ENCODE measurements at places on chromosomes 3 and 15.

DNA sequence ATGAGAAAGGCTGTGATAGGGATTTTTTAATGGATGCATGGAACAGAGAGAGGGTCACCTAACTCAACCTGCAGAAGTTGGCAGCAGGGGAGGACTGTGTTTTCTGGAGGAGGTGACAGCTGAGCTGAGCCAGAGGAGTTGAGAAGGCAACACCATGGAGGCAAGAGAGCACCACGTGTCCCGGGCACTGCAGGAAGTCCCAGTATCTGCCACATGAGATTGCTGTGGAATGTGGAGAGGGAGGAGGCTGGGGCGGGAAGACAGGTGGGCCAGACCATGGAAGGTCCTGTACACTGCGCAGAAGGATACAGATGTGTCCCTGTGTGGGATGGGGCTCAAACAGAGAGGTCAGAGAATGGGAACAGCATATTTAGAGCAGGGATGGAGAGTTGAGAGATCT is 15.3 kb downstream of the MESP1 start:
- no peak for DNase-seq

DNA sequence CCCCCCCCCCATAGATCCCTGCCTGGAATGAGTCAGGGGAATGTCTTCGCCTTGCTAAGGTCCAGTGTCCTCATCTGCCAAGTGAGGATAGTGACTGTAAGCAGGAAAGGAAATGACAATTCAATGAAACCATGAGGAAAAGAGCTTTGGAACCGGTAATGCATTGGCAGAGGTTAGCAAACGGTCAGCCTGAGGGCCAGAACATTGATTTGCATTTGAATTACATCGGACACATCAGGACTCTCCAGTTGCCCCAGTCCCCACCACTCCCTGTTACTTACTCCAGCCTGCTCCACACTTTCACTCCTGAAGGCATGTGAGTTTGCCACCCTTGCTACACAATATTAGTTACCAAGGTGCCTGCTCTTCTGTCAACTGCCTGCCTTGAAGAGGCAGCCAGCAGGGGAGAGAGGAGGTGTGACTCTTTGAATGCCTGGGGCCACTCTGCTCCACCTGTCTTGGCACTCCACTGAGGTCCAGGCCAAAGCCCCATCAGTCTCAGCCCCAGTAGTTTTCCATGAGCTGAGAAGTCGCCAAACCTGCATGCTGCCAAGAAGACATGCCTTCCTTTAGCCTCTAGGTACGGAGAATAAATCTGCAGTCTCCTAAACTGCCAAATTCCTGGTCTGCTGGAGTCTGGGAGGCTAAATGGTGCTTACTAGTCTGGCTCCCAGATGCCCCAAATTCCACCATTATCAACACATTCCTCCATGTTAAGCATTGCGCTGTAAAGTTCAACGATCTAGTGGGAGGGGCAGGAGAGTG is 191.7 kb upstream of the TLE3 start:
- no peak for DNase-seq

GRCh38 chr3:182755712-182756111 is 37.6 kb upstream of the ATP11B start:
- DNase-seq = no peak

DNA sequence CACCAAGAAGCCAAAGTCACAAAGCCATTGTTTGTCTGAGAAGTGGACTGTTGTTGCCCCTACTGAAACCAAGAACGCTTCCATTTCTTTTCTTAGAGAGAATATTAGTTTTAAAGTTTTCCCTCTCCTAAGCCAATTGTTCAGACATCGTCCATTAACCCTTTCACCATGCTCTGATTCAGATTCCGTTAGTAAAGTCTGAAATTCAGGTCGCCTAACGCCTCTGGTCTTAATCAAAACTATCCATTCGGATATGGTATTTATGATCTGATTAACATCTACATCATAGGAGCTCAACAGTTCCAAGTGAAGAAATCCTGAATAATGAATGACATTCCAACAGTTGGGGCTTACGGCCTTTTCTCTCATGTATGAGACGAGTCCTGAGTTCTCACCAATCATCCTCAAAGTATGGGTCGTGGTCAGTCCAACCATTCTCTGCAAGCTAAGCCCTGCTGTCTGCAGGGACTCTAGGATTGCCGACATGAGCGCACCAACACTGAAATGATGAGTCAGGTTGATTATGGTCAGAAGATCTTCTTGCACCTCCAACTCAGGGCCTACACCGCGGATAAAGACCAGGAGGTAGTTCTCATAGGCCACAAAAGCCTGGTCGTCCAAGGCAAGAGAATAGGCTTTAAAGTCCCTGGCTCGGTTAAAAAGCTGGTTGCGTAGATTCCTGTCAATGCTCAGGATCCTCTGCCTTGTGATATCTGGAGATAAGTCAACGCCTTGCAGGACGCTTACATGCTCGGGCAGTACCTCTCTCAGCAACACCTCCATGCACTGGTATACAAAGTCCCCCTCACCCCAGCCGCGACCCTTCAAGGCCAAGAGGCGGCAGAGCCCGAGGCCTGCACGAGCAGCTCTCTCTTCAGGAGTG is 767 bp downstream of the EPM2AIP1 start:
- peak; percentile 54 for DNase-seq

DNA sequence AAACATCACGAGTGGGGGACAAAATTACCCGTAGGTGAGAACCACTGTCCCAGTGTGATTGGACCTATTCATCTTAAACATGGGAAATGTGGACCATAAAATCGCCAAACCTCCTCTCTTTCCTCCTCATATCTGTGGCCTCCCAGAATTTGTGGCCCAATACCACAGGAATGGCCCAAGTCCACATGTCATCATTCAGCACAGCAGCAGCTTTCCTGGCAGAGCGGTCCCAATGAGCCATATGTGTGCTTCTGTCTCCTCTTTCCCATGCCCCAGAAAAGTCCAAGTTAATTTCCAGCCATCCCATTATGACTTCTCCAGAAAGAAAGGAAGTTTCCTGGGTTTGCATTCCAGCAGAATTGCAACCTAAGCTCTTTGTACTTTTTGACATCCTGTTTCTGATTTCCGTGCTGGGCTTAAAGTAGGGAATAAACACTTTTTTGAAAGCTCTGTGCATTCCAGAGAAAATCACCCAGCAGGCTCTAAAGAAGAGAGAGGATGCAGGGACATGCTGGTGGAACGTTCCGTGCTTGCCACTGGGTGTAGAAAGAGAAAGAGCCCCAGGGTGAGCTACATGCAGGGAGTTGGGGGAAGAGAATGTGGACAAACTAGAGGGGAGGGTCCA is 259.4 kb upstream of the PROK2 start:
- DNase-seq = no peak

- DNase-seq = no peak
These were observed 53.9 kb upstream of the HERC1 start for GRCh38 chr15:63887630-63888029.

DNA sequence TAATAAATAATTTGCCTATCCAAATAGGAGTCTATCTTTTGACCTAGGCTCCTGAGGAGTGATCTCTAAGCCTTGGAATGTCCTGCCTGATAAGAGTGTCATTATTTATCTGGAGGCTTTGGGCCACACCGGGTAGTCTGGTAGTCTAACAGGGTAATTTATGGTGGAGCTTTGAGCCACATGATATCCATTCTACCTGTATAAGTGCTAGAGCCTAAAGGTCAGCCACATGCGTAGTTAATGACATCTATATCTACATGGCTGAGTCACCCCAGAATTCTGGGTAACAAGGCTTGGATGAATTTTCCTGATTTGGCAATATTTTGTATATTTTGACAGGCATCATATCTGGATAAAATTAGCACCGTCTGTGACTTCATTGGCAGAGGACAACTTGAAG is 681.4 kb downstream of the MCTP2 start:
- no peak for DNase-seq

DNA sequence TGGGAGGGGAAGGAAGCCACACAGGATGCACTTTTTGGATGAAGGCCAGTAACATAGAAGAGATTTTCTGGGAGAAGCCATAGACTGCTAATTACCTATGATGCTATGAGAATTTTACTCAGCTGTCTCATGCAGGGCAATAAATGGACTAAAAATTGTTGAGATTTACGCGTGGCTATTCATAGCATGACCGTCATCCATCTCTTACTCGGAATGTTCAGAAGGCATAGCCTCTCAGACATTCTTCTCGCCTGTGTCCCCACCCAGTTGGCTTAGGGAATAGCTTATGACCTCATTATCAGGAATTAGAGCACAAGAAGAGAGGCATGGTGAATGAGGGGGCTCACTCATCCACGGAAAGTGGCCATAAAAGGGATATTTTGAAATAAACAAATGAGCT is 107.9 kb upstream of the ATP10A start:
- no peak for DNase-seq

DNA sequence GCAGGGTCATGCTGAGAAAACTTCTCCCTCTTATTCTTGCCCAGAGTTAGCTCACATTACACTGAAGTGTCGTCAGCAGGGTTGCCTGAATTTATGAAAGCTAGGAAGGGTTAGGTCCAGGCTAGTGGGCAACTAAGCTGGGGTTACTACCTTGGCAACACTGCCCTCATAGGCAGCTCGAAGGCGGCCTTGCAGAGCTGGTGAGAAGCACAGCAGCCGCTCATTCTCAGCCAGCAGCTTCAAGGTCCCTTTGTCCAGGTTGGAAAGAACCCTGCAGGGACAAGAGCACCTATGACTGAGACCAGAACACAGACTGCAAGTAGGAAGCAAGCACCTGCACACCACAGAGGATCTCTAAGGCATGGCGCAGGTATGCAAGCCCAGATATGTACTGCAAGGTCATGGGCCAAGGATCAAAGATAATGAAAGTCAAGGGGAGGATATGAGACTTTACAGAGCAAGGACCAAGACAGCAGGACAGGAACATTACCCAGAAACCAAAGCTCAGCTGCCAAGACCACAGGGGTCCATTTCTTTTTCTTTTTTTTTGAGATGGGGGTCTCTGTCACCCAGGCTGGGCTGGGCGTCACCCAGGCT is 2.8 kb downstream of the CDAN1 start:
- no peak for DNase-seq

- DNase-seq = no peak
These were observed 41.6 kb upstream of the TMEM87A start for GRCh38 chr15:42314818-42315217.

GRCh38 chr3:118974356-118975097 is 60.1 kb downstream of the IGSF11 start:
- no peak for DNase-seq

GRCh38 chr15:100588638-100589242 is 13.2 kb downstream of the LINS1 start:
- DNase-seq = no peak

DNA sequence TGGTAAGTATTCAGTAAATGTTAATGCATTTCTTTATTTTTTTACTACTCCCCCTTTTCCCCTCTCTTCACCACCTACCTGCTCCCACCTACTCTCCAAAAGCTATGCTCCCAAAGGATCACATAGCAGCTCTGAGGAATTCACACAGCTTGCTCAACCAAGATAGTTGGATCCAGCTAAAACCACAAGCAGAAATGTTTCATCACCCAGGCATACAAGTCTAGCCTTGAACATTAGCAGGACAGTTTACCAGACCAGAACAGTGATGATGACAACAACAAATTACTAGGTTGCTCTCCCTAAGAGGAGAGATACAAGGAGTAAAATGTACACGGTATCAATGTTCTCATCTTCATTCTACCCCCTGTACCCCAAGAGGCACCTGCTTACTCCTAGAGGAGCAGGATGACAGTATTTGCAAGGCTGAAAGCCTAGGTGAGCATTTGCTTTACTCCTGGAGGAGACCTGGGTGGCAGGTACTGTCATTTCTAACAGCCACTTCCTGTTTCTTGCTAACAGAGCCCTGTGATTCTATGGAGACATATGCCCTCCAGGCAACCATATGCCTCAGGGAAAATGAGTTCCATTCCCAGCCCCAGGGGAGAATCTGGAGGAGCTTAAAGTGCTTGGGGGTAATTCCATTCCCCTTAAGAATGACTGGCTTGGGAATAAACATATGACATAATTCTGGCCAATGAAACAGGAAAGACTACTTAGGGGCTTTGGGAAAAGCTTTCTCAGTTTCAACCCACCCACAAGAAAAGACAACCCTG is 237.5 kb downstream of the NTRK3 start:
- no peak for DNase-seq

- DNase-seq = no peak
These were observed 21.9 kb downstream of the LTF start for GRCh38 chr3:46442576-46443530.

GRCh38 chr3:124780761-124781475 is 50.7 kb downstream of the UMPS start:
- peak; percentile 93 for DNase-seq

DNA sequence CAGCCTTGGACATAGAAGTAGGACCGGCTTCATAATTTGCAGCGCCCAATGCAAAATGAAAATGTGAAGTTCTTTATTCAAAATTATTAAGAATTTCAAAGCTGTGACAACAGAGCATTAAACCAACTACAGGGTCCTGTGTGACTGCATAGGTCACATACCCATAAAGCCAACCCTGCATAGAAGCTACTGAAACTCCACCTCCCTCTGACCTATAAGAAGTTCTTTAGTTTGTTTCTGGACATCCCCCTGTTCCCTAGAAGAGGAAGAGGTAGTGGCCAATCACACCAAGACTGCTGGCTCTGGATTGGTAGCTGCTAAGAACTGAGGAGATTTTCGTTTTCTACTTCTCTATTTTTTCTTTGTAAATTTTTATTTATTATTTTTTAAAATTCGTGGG is 9.0 kb upstream of the SELENOT start:
- DNase-seq = no peak

DNA sequence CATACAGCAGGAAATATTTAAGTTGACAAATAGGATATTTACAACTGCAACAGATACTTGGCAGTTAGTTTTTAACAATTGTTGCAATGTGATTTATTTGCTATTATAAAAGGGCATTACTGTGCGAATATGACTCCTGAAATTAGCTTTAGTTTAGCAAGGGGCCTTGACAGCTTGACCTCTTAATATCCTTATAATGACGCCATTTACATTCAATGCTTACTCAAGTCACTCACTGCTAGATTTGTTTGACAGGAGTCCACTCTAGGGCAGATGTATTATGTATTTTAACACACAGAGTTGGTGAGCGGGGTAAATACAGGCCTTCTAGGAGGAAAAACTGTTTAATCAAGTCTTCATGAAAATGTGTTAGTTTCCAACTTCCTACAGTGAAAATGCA is 58.1 kb upstream of the C15orf61 start:
- no peak for DNase-seq

- DNase-seq = peak; percentile 23
These were observed 339.8 kb downstream of the EPHA3 start for GRCh38 chr3:89447243-89447642.

GRCh38 chr15:60673918-60674558 is 195.1 kb upstream of the ICE2 start:
- DNase-seq = no peak

GRCh38 chr3:114444216-114444615 is 150.4 kb downstream of the TIGIT start:
- DNase-seq = no peak

DNA sequence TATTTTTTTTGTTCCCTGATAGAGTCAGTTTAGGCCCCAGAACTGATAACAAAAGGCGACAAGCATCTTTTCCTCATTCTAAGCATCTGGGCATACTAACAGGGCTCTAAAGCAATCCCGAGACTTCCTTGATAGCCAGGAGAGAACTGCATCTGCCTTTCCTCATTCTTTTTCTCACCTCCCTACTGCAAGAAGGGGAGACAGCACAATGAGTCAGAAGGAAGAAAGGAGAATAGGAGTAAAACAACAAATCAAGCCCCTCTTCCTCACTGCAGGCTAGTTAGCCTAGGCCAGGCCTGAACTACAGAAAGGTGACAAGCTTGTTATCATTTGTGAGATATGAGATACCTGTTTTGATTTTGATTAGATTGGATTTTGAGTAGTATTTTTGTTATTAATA is 97.9 kb downstream of the NAALADL2 start:
- DNase-seq = no peak
